Activated T-helper 1 cell treated with anti-CD3 and anti-CD28 coated beads, Interleukin-2, amount 50 U/mL, for 16 hours (primary cell): ENCODE measurements at places on chromosomes 11 and 22.

- DNase-seq = no peak
These were observed 8.8 kb upstream of the DNAL4 start for GRCh38 chr22:38802671-38803121.

DNA sequence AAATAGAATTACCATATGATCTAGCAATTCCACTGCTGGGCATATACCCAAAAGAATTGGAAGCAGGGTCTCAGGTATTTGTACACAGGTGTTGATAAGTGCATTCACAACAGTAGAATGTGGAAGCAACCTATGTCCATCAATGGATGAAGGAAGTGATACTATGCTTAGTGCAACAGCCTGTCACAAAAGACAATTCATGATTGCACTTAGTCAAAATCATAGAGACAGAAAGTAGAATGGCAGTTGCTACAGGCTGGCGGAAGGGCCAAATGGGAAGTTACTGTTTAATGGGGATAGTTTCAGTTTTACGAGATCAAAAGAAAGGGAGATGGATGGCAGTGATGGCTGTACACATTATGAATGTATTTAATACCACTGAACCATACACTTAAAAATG is 42.0 kb downstream of the SGSM3 start:
- DNase-seq = no peak

DNA sequence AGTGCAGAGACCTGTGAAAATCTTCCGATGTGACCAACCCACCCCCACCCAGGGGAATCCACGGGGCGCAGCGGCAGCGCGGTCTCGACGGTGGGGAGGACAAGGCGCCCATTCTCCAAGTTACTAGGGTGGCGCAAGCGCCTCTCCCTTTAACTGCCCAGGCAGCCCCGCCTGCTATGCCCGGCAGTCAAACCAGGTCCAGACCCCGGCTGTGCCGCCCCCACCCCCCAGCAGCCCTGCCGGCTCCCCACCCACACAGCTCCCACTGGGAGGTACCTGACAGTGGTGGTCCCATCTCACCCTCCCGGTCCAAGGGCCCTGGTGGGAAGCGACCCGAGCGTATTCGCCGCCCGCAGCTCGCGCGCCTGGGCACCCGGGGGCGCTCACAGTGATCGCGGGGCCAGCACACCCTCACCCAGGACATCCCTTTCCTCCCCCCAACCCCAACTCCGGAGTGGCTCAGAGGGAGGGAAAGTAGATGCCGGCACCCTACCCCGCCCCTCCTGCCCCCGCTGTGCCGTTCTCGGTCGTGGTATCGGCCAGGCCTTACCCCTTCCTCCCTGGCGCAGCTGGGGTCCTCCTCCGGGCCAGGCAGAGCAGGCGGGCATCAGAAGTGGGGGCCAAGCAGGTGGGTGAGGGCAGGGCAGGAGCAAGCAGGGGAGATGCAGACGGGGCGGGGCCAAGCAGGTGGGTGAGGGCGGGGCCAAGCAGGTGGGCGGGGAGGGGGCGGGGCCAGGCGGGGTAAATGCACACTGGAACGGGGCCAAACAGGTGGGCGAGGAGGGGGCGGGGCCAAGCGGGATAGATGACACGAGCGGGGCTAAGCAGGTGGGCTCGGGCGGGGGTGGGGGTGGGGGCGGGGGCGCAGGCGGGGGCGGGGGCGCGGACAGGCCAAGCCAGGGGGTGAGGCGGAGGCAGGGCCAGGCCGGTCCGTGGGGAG is at the start of gene TRPM5:
TRPM5 (minus strand) TSS at position 634 of the 940 bp plus-strand sequence. CDS start 21,478 bp downstream, outside the sequence.
- peak; percentile 60 for DNase-seq

DNA sequence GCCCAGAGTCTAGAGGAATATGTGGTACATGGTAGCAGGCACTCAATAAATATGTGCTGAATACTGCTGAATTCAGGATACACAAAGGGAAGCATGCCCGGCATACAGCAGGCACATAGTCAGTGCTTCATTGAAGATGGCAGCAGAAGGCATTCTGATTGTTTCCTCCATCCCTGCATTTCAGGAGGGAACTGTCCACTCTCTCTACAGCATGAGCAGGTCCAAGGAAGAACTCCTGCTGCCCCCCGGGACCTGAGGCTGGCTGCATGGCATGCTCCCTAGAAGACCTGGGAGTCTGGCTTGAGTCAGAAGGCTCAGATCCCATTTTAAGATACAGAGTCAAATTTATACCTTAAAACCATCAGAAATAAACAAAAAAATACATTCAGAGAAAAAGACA is 319.3 kb upstream of the NARS2 start:
- no peak for DNase-seq

- no peak for DNase-seq
These were observed 12.1 kb downstream of the MACROD1 start for GRCh38 chr11:64153812-64154211.

- DNase-seq = no peak
These were observed 223.8 kb downstream of the LRRC4C start for GRCh38 chr11:41235668-41236067.

- no peak for DNase-seq
These were observed 981.3 kb downstream of the OPCML start for GRCh38 chr11:132551016-132551415.

DNA sequence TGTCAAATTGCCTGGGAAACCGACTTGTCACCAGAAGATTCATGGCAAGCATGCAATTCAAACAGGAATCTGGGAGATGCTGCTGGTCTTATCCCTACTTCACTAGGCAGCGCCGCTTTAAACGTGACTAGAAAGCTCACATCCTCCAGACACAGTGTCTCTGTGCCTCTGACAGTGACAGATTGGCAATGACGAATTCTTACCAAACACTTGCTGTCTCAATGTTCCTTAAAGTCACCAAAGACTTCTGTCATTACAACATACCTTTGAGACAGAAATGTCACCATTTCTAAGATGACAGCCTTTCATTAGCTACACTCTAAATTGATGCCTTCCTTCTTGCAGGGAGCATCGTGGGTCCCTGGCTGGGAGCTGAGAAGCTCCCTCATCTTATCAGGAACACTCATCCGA is 197.8 kb downstream of the CWF19L2 start:
- DNase-seq = no peak

DNA sequence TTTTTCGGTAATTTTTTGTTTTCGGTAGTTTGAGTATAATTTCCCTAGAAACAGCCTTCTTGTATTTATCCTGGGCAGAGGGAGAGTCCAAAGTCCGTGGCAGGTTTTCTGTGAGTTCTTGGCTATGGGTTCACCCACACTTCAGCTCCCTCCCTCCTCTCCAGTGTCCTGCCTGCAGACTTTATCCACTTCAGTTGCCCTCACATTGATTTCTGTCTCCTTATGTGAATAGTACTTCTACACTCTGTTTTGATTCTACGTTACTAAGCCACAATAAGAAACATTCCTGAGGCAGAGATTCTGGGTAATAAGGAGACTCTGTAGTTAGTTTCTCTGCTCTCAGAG is 868.6 kb downstream of the METTL15 start:
- DNase-seq = no peak

DNA sequence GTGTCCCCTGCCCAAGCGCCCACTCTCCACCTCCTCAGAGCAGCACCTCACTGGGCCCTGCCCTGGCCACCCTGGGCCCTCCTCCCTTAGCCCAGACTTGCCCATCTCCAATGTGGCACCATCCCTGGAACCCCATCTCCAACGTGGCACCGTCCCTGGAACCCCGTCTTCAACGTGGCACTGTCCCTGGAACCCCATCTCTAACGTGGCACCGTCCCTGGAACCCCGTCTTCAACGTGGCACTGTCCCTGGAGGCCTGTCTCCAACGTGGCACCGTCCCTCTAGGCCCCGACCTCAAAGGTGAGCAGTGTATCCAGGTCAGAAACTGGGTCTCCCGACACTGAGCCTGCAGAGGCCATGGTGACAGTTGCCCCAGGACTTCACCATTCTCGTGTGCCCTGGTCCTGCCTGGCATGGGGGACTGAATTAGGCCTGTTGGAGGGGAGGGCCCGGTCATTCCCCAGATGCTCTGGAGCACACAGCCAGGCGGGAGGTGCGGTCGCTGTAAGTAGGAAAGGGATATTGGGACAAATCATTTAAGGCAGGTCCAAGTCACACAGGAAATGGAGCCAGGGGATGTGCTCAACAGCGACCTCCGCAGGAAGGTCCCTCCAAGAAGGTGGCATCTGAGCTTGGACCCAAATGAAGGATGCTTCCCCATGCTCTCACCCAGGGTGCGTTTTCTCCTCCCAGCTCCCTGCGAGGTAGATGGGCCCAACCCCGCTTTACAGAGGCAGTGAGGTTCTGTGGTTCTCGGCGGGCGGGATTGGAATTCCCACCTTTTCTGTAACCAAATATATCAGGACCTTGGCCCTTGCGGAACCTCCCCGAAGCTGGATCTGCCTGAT is 2.4 kb upstream of the CTSD start:
- DNase-seq = no peak

- no peak for DNase-seq
These were observed 67.8 kb downstream of the SHANK2 start for GRCh38 chr11:71184421-71185210.

- no peak for DNase-seq
These were observed 39.4 kb upstream of the ANGPTL5 start for GRCh38 chr11:101955701-101956100.

GRCh38 chr11:111977146-111978027 is 40.2 kb downstream of the DIXDC1 start:
- DNase-seq = peak; percentile 3

DNA sequence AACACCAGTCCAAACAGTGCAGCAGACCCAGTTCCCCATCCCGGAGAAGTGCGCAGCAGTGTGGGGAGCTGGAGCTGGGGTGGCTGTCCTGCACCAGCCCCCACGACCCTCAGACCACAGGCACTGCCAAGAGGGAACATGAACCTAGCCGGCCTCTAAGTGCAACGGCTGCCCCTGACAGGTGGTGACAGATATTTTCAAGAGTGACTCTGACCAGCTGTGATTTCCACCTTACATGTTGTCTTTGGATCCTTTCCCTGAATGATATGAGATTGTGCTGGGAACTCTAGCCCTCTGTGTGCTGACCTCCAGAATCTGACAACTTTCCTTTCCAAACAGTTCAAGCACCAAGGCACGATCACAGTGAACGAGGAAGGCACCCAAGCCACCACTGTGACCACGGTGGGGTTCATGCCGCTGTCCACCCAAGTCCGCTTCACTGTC is 12.6 kb downstream of the SERPIND1 start:
- DNase-seq = no peak

GRCh38 chr22:33496112-33496511 is 424.2 kb downstream of the LARGE1 start:
- DNase-seq = no peak

DNA sequence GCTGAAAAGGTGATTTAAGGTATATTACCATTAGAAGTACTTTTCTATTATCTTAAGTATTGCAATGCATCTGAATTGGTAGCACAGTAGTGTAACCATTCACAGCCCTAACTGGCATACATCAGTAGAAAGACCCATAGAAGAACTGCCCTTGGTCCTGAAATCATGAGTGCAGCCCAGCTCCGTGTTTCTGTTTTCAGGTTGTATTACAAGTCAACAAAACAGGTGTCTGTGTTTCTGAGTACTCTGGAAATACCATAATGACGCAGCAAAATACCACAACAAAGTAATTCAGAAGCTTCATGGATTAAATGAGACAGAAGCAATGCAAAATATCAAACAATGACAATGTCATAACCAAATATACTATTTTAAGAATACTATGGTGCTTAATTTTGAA is 226.3 kb downstream of the OPCML start:
- no peak for DNase-seq

GRCh38 chr11:68900835-68901381 is 2.7 kb downstream of the MRPL21 start:
- no peak for DNase-seq

DNA sequence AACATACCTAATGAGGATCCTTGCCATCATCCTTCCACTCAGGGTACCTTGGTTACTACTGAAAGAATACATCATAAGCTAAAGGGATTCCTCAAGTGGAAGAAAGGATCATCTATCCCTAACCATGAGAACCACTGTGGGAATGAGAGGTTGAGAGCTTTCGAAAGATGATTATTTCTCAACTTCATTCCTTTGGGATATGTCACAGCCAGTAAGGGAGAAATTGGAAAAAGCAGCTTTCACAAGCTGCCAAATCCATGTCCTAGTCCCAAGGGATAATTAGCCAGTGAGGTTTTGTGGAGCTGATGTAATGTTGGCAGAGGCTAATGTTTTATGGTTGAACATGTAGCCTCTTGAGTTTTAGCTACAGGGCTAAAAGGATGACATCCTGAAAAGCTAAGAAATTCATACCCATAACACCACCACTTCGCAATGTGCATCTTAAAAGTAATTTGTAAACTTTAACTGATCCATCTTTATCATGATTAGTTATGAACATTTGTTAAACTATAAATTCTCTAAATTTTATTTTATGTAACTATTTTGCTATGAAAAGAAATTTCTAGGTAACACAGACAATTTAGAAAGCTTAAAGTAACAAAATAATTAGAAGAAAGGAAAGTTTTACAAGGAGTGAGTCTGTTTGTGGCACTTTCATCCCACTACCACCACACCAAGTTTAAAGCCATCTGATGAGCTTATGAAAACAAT is 123.9 kb downstream of the MRTFA start:
- no peak for DNase-seq

DNA sequence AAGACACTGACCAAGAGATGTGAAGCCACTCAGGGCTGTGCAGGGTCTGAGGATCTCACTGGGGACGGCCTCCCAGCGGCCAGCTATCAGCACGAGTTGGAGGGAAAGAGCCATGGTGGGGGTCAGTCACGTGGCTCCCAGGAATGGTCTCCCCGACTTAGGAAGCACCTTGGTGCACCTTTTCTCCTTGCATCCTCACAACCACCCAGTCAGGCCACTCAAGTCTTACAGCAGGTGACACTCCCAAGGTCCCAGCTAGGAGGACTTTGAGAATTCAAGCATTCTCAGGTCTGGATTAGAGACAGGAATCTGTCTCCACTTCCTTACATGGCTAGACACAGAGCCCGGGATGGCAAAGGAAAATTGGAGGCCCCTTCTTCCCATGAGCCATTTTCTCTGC is 2.7 kb downstream of the RNASEH2C start:
- no peak for DNase-seq

- no peak for DNase-seq
These were observed 723 bp upstream of the CD82 start for GRCh38 chr11:44564670-44565210.

DNA sequence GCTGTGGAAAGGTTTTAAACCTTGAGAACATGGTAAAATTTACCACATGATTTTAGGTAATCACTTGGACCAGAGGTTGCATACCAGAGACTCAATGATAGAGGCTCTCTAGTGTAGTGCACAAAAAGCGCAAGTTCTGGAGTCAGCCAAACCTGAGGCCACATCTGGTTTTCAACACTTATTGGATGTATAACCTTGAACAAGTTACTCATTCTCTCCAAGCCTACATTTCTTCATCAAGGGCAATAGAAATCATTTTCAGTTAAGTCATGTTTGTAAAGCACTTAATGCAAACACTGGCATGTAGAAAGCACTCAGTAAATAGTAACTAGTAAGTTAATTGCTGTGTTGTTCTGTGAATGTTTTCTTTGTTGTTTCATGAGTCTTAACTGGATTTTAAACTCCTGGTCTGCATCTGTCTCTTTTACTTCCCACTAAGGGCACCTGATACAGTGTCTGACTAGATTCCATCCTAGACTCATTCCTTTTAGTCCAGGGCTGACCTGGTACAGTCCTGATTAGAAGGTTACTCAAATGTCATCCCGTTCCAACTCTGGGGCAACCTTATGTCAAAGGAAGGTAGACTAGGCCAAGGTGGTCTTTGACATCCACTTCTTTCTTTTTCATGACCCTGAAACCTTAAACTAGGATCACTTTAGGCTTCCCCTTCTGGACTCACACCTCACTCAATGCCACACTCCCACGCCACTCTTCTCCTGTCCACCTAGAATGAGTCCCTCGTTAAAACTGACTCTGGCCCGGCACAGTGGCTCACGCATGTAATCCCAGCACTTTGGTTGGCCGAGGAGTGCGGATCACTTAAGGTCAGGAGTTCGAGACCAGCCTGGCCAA is 34.5 kb upstream of the EED start:
- no peak for DNase-seq

- DNase-seq = no peak
These were observed 5.4 kb upstream of the HMOX1 start for GRCh38 chr22:35375526-35375925.
